ENCODE measurements at places on chromosomes 16 and 17.

DNA sequence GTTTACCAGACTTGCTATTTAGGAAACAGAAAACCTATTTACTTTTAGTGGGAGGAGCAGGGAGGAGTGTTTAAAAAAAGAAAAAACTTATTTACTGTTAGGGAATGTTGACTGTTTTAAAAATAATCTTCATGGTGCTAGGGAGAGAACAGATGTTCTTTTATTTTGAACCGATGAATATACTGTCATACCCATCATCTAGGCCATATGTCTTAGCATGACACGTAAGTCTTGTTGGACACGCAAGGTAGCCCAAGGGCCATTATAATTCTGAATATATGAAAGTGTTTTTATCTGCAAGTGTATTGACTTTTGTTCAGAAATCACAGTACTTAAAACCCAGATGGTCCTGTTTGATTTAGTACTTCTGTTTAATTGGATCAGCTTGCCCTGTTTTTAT lies 11.6 kb downstream of the WIPF2 start:
- DNase-seq: no peak

DNA sequence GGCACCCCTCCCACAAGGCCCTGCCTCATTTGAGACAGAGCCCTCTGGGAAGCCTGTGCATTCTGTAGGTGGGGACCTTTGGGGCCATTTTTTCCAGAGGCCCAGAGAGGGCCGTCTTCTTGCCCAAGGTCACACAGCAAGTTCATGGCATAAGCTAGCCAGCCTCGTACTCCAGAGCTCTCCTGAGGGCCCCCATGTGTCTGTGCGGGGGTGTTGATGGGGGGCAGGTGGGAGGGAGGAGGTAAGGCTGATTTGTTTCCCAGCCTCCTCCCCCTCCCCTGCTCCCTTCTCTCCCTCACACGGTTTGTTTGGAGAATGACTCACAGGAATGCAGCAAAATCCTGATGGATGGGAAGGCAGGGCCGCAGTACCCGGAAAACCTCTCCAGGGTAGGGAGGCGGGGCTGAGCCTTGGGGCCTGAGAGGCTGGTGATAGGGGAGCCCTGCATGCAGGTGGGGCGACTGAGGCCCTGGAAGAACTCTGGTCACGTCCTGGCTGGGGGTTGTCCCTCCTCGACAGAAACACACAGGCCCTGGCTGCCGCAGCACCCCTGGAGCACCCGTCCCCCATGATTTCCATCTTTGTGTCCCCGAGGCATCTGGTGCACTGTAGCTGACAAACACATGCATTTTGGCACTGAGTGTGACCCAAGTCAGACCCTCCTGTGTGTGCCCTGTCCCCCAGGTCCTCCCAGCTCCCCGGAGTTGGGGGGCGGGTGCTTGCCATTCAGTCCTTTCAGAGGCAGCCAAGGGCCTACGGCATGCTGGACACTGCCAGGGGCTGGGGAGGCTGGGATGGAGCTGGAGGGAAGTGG lies 29.7 kb downstream of the RAI1 start:
- DNase-seq: no peak

- no peak for DNase-seq
These were observed 20.8 kb upstream of the PEMT start for GRCh38 chr17:17612085-17613022.

DNA sequence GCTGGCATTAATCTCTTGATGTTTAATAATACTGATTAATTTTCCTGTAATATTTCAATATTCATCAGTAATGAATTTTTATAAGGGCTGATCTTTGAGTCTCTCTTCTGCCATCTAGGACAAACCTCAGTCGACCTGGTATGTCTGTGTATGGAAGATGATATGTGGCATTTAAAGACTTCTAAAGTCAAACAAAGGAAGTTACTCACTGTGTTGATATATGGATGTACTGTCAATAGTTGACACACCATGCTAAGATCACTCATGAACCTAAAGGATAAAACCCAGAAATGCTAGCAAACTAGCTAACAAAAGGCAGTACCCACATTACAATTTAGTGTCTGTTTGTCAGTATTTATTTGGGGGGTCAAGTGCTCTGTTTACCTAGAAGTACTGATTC lies 380.7 kb upstream of the GOT2 start:
- DNase-seq: no peak

GRCh38 chr16:3776316-3776715 lies 59.0 kb upstream of the TRAP1 start:
- DNase-seq: no peak

GRCh38 chr17:60089096-60089806 lies 10.5 kb upstream of the HEATR6 start:
- DNase-seq: no peak

GRCh38 chr17:74998783-74999182 lies 11.4 kb downstream of the CDR2L start:
- no peak for DNase-seq

DNA sequence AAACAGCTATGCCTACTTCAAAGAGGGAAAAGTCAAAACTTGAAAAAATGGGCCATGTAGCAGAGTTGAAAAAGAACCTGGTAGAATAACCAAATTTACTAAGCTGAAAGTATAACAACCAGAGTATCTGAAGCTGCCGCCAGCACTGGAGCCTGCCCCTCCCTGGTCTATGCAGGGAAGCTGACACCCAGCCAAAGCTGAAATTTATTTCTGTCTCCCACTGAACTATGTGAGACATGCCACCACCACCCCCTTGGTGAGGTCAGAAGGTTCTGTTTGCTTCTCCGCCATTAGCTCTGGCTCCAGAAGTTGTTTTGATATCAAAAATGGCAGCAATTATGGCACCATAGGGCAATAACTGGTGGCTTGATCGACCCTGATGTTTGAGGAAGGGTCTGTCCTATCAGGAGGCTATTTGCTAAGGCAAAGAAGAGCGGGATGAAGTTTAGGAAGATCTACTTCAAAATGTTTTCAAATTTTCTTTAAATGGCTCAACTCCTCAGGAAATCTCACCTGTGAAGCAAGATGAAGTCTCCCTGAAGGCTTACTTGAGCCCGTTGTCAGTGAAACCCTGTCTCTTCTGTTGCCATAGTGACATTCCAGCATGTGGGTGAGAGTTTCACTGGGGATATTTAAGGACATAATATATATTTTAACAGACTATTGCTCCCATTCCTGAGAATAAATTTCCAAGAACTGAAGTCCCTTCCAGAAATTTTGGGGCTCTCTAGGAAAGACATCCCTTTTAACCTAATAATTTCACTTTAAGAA lies 122.0 kb downstream of the COPRS start:
- no peak for DNase-seq

DNA sequence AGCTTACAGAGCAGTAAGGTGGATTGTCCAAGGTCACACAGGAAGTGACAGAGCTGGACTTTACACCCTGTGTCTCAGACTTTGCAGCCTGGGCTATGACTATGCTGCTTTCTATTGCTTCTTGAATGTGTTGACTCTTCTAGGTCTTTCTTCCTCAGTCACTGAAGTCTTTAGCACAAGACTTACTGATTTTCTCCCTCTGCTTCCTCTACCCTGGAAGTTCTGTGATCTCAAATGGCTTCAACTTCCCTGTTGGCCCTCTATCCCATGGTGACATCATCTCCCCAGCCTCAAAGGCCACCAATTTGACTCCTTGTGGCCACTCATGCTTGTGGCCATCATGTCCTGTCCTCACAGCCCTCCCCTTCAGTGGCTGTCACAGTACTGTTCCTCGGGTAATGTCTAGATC lies 181.3 kb downstream of the HS3ST3A1 start:
- no peak for DNase-seq

DNA sequence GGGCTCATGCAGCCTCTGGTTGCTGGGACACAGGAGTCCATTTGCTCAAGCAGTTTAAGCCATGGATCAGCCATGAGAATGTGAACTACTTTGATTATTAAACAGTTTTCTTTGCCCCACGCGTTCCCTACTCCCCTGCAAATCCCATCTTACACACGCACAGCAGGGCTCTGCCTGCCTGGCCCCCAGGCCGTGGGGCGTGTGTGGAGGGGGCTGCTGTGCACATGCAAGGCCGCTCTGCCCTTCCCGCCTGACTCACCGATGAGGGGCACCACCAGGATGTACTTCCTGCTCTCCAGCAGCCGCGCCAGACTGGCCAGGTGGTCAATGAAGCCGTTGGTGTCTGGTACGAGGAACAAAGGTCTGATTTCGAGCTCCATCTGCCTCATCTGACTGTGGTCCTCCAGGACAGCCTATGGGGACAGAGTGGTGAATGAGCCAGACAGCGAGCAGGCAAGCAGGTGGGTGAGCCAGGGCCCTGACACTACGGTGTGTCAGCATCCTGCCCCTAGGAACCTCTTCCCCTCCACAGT lies 13.7 kb downstream of the HIC1 start:
- no peak for DNase-seq

GRCh38 chr16:11956558-11956957 lies 8.5 kb upstream of the TNFRSF17 start:
- no peak for DNase-seq

DNA sequence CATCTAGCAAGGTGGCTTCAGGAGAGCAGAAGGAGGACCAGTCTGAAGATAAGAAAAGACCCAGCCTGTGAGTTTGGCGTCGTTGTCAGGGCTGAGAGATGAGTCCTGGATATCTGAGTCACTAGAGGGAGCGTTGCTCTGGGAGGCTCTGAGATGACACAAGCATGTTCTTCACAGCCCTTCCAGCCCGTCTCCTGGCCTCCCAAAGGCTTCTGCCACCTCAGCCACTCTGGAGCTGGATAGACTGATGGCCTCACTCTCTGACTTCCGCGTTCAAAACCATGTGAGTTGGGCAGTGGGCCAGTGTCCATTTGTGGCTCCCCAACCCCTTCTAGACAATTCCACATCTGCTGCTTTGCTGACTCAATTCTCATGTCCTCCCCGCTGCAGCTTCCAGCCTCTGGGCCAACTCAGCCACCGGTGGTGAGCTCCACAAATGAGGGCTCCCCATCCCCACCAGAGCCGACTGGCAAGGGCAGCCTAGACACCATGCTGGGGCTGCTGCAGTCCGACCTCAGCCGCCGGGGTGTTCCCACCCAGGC lies 2.3 kb downstream of the TGFB1I1 start:
- DNase-seq: no peak

GRCh38 chr16:81492311-81492761 lies 47.7 kb downstream of the CMIP start:
- DNase-seq: no peak

DNA sequence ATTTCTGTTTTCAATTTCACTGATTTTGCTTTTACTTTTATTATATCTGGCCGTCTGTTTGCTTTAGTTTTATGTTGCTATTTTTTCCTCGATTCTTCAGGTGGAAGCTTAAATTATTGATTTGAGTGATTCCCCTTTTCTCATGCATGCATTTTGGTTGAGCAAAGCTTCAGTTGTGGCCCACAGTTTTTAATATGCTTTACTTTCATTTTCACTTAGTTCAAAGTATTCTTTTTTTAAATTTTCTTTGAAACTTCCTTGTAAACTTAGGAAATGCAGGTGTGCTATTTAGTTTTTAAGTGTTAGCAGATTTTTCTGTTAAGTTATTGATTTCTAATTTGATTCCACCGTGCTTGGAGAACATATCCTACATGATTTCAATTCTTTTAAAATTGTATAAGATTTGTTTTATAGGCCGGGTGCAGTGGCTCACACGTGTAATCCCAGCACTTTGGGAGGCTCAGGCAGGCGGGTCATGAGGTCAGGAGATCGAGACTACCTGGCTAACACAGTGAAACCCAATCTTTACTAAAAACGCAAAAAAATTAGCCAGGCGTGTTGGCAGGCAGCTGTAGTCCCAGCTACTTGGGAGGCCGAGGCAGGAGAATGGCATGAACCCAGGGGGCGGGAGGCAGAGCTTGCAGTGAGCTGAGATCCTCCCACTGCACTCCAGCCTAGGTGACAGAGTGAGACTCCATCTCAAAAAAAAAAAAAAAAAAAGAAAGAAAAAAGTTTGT lies 531.2 kb downstream of the KIF2B start:
- no peak for DNase-seq

DNA sequence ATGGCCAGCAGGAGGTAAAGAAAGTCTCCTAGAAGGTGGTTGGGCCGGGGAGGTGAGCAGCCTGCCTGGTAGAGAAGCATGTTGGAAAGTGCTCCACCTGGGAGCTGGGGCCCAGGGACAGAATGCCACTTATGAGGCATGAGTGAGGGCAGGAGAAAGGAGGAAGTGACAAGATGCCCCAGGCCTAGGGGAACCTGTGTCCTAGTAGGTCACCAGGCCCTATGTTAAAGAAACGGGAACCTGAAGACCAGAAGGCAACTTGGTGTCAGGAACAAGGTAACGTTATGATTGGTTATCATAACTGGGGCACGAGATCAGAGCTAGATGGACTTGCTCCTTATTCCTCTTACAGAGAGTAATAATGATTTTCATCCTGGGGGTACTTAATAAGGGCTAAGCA lies 34.3 kb downstream of the PITPNC1 start:
- no peak for DNase-seq

DNA sequence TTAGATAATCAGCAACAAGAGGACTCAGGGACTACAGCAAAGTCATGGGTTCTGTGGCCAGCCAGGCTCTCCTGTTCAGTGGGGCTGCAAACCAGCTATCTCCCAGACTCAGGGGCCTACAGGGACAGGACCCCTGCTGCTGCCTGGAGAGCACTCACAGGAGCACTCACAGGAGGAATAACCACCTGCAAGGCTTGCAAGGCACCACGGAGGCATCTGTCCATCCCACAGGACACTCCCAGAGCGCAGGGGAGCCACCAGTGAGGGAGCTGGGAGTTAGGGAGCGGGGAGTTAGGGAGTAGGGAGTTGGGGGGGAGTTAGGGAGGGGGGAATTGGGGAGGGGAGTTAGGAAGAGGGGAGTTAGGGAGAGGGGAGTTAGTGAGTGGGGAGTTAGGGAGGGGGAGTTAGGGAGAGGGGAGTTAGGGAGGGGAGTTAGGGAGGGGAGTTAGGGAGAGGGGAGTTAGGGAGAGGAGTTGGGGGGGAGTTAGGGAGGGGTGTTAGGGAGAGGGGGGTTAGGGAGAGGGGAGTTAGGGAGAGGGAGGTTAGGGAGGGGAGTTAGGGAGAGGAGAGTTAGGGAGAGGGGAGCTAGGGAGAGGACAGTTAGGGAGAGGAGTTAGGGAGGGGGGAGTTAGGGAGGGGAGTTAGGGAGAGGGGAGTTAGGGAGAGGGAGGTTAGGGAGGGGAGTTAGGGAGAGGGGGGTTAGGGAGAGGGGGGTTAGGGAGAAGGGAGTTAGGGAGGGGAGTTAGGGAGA lies 5.7 kb downstream of the CANT1 start:
- no peak for DNase-seq

- DNase-seq: no peak
These were observed 34.6 kb downstream of the ATP6V0A1 start for GRCh38 chr17:42493319-42493718.

DNA sequence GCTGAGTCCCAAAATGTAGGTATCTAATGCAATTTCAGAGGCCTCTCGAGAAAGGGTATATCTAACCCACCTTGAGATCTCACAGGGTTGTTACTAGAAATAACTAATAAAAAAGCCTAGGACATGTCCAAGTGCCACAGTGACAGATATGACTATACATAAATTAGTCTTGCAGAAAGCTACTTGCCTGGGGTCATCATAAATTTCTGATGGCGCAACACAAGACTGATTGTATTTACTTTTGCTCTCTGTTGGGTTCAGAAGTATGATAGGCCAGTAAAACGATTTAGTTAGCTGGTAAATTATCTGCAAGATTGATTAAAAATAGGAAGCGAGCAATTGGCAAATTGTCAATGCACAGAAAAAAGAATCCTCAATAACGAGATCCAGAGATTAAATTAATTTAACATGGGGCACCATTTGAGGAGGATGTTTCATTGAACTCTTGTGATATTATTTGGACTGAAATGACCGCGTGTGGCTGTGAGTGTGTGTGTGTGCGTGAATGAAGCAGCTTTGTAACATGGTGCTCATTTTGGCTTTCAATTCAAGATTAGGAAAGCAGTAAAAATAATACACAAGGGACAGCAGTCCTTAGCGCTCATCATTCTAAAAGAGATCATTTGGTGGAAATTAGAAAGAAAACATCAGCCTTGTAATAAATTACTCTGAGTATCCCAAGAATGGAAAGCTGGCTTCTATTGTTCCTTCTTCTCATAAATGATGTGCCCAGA lies 157.4 kb upstream of the ZFHX3 start:
- DNase-seq: no peak
